ENCODE measurements at places on chromosomes 4 and X.

GRCh38 chrX:40685362-40685918 is 38.1 kb upstream of the CXorf38 start:
- DNase-seq: no peak

DNA sequence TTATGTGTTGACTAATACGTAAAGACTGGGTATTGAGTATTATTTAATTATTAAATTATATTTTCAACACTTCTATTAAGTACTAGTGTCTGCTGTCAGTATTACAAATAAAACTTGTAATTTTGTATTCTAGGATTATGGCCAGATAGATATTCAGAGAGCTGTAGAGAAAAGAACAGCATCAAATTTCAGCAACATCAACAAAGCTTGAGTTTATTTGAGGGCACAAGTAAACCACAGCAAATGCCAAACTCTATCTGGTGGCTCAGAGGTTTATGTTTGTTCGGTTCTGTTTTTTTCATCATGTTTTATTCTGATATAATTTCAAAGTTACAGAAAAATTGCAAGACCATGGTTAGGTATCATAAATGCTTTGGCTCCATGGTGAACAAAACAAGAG is 1530.5 kb downstream of the PCDH18 start:
- DNase-seq: no peak

GRCh38 chrX:29257521-29257920 is 670.3 kb downstream of the IL1RAPL1 start:
- DNase-seq: no peak

DNA sequence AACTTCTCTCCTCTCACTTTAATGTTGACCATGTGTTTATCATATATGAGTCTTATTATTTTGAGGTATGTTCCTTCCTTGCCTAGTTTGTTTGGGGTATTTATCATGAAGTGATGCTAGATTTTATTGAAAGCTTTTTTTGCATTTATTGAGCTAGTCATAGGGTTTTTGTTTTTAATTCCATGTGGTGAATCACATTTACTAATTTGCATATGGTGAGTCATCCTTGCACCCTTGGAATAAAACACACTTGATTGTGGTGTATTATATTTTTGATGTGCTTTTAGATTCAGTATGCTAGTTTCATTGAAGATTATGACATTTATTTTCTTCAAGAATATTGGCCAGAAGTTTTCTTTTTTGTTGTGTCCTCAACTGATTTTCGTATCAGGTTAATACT is 464.6 kb downstream of the PCDH18 start:
- no peak for DNase-seq

DNA sequence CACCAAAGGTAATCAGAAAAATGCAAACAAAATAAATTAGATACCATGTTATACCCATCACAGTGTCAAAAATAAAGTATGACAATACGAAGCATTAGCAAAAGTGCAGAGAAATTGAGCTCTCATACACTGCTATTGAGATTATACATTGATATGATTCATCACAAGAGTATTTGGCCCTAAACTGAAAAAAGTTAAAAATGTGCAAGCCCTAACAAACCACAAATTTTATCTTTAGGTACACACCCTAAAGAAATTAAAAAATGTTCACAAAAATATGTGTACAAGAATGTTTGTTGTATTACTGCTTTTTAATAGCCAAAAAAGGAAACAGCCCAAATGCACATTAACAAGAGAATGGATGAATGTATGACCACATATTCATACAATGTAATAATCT is 137.9 kb upstream of the MAGEA10 start:
- DNase-seq: no peak

DNA sequence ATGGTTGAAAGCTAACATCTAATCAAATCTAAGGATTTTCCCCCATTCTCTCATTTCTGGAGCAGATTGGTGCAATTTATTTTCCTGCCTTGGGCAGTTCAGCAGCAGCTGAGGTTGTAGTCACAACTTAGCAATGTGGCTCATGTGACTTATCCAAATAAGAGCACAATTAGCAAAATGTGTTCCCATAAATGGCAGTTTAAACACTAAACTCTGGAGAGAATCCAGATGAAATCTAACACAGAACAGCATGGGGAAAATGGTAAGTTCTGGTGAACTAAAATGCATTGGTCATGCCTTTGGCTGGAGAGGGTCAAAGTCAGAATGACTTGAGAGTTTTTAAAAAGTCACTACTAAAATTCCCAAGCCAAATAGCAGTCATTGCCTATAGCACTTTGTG is 422.6 kb upstream of the DIPK2B start:
- no peak for DNase-seq

DNA sequence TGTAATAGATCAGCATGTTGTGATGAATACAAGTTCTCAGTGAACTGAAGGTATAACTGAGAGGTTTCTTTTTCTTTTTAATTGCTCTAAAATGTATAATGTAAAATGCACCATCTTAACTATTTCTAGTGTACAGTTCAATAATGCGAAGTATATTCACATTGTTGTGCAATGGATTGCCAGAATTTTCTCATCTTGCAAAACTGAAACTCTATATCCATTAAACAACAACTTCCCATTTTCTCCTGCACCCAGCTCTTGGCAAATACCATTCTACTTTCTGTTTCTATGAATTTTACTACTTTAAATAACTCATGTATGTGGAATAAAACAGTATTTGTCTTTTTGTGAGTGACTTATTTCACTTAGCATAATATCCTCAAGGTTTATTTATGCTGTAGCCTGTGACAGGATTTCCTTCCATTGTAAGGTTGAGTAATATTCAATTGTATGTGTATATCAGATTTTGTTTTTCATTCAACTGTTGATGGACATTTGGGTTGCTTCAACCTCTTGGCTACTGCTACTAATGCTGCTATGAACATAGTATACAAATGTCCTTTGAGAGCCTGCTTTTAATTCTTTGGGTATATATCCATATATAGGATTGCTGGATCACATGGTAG is 53.5 kb upstream of the NPFFR2 start:
- no peak for DNase-seq

DNA sequence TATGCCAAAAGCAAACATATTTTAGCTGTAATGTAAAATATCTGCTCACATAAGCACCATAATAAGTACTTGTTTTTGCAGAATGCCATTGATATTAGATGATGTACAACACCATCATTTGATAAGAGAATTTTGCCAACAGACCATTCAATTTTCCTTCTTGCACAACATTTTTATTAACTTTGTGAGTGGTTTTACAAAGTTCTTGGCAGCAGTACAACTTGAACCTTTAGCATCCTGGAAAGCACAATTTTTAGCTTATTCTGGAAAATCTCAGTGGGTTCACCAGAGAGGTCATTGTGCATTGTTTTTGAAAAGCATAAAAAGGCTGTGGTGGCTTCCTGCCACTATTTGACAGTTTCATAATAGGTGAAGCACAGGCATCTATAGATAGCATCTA is 26.4 kb upstream of the REPS2 start:
- no peak for DNase-seq

Data from DMS153 (cell line).